ENCODE measurements at places on chromosomes 5 and 9.

DNA sequence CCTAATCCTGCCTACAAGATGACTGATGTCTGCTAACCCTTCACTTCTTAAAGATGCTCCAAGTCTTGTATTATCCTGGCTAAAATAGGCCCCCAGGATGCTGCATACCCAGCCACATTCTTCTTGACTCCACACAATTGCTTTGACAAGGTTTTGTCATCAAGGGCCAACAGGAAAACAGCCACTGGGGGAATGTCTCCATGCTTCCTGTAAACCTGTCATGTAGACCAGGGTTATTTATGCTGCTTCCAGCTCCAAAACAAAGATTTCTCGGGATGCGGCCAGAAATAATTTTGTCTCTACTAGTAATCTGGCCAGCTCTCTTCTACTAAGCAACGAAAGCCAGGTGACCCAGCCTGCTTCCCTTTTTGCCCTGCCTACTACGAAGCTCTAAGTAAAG, 53.8 kb downstream of the SHB start:
- no peak for DNase-seq

DNA sequence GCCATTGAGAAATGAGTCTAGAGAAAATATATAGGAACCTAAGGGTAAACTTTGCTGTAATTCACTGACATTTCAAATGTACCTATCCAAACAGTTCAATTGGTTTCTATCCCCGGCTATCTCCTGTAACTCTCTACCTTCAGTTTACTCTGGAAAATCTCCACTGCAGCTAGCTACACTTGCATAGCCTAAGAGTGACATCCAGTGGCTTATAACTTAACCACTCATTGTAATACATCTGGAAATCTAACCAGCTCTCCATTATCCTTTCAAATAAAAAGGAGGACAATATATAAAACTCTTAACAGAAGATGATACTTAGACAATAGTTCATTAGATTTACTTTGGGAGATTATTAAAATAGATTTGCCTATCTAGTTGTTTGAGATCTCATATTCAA, 35.3 kb upstream of the SPDL1 start:
- DNase-seq: no peak

DNA sequence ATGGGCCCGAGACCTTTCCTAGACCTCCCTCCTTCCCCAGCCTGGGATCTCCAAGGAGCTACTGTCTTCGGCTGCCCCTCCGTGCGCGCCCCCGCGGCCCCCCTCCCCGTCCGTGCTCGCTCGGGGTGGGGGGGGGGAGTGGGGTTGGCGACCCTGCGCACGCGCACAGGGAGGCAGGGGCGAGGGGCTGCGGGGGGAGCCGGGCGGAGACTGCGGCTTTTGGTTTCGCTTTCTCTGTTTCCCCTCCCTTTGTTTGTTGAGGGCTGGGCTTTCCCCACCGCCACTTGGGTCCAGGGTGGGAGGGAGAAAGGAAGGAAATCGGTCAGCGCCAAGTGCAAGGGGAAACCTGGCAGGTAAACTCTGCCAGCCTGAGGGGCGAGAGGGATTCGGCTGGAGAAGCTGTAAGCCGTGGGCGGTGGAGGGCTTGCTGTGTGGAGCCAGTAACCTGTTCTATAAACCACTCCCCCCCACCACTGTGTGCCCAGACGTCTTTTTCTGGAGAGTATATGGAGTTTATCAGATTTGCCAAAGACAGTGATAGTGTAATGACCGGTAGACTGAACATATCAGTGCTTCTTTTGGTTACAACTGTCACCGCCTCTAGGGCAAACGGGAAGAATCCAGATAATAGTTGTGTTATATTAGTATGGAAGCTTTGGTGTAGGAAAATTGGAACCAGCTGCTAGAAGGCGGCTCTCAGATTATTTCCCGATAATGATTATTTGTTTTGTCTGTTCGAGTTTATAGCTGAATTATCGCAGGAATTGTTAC, 684 bp downstream of the DNAJA1 start:
- peak; percentile 84 for DNase-seq

- peak; percentile 39 for DNase-seq
These were observed 180.5 kb downstream of the FBXL7 start for GRCh38 chr5:15680455-15680854.

- no peak for DNase-seq
These were observed 269.2 kb downstream of the ACTL7B start for GRCh38 chr9:108586471-108587139.

- no peak for DNase-seq
These were observed 284.5 kb downstream of the SPATA31D1 start for GRCh38 chr9:82273121-82273520.

DNA sequence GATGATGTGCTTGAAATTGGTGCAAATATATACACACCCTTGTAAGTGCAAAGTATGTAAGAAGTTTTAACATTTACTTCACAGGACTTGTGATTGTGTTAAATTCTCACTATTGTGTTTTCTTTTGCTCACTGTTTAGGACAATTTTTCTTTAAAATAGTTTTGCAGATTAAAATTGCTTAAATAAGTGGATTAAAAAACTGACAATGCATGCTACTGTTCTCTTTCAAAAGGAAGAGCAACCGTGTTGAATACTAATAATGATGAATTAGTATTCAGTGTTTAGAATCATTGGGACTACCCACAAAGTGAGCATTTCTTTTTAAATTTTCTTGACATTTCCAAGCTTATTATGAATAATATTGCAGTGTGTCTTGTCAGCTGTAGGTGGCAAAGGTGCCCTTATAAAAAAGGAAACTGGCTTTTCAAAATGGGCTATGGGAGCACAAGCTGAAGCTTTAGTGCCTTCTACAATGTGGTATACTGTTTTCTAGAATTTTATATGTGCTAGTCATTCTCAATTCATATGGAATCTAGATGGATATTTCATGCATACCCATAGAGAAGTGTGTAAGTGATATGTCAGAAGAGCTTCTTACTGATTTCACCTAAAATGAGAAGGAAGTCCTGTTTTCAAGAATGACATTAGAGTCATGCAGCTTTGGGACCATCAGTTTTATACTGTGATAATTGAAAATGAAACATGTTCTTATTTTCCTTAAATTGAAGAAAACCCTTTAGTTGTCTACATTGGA, 35.4 kb downstream of the SREK1 start:
- no peak for DNase-seq

DNA sequence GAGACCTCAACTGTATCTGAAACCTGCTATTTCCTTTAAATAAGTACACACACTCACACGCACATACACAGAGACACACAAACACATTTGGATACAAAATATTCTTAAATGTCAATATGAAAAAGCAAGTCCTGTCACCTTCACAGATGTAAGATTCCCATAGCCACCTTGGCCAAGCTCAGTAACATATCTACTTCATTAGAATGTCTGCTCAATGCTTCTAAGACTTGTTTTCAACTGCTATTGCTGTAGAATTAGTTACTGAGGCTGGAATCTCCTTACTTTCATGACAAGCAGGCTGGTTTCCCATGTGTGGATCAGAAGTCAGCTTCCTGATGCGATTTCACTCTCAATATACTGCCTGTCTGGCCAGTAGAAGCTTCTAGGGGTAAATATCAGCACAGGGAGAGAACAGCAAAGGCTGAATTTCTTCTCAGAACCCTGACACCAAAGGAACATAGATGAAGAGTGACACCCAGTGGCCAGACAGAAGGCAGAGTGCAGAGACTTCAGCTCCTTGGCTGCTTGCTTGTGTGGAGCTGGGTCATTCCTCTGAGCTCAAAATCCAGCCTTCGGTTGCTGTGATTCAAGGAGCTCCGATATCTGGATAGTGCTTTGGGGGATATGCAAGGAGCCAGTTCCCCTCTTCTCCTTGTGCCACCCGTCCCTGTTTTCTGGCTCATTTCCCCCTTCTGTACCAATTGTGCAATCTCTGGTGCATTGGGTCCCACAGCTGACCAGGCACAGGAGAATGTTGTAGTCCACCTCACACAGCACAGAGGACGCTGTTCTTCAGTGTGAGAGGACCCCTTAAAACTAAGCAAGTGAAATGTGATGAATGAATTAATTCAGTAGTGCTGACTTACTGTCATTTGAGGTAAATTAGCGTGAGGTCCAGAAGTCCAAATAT, 26.6 kb upstream of the ABLIM3 start:
- DNase-seq: peak; percentile 51

GRCh38 chr9:116355153-116355921, 201.7 kb downstream of the PAPPA start:
- no peak for DNase-seq

DNA sequence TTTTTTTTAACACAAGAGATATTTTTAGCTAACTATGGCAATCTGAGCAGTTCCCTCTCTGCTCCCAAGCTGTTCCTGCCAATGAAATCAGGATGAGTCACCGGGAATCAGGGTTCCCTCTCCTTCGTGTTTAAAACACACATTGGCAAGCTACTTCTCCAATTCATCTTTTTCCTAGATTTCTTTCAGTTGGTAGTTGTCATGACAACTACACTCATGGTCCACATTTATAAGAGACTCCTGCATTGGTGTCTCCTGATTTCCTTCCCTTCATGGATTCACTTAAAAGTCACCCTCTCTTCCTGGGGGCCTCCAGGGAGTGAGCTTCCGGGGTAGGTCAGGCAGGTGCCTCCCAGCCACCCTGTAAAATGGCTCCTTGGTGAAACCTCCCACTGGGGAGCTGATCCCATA, 72.3 kb upstream of the NIPAL4 start:
- DNase-seq: no peak

DNA sequence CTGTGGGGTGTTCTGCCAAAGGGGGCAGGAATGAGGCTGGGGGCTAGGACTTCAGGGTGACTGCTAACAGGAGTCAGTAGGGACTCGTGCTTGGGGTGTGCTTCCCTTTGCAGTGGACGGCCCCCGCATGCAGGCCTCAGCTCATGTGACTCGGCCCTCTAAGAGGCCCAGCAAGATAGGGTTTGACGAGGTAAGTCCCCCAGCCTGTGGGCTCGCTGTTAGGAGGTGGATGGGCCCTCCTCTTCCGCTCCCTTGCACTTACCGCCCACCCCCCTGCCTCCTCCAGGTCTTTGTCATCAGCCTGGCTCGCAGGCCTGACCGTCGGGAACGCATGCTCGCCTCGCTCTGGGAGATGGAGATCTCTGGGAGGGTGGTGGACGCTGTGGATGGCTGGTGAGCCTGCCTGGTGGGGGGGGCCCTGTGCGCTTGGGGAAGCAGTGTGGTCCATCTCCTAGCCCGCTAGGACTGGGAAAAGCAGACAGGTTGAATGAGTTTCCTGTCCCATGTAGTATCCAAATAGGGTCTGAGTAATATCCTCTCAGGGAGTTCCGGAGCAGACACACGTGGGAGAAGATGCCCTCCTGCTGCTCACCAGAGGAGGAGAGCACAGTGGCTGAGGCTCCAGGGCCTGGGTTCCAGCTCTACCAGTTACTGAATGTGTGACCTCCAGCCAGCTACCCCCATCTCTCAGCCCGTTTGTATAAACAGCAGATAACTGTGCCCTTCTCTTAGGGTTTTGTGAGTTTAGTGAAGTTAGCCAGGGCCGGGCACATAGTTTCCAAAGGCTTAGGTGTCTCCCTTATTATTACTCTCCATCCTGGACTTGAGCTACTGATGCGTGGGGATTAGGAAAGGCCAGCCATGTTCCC, 8.2 kb downstream of the CERCAM start:
- DNase-seq: no peak

DNA sequence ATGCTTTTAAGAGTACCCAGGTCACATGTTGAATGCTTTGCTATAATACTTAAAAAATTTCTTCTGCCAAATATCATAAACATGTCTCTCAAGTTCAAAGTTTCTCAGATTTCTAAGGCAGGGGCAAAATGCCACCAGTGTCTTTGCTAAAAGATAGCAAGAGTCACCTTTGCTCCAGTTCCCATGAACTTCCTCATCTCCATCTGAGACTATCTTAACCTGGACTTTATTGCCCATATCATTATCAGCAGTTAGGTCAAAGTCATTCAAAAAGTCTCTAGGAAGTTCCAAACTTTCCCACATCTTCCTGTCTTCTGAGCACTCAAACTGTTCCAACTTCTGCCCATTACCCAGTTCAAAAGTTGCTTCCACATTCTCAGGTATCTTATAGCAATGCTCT, 307.6 kb upstream of the TNC start:
- no peak for DNase-seq

GRCh38 chr9:133684121-133684935, 48.2 kb downstream of the DBH start:
- no peak for DNase-seq

DNA sequence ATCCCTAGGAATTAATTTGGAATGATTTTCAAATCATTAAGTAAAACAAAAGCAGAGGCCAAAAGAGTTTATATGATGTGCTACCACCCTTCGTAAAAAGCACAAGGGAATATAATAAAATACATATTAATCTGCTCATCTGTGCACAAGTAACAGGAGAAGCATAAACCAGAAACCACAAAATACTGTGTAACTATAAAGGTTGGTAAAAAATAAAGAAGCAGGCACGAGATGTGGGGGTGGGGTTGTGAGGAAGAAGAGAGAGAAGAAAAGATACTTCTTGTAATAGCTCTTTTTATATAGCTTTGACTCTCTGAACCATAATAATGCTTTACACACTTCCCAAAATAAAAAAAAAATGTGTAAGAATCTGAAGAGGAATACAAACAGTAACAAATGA, 214.9 kb upstream of the EFNA5 start:
- no peak for DNase-seq

- DNase-seq: no peak
These were observed 208.9 kb downstream of the PDE4D start for GRCh38 chr5:59684388-59685190.

GRCh38 chr5:8765886-8766285, 780.0 kb downstream of the SEMA5A start:
- no peak for DNase-seq

DNA sequence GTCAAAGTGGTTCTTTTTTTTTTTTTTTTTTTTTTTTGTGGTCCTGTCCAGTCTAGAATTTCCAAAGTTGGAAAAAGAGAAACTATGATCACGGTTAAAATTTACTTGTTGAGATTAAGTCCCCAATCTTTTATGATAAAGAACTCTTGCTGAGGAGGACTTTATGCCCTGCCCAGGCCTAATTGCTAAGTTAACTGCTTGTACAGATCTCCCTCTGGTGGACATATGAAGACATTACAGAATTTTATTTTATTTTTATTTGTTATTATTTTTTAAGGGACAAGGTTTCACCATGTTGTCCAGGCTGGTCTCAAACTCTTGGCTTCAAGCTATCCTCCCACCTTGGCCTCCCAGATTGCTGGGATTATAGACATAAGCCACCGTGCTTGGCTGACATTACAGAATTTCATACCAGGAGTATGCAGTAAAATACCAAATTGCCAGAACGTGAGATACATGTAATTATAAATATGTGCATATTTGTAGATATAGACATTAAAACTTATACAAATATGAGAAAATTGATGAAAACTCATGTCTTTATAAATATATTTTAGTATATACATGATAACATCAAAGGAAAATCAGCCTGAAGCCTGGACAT, 91.2 kb downstream of the RFK start:
- peak; percentile 58 for DNase-seq
